ENCODE measurements at places on chromosomes 11 and 22.

DNA sequence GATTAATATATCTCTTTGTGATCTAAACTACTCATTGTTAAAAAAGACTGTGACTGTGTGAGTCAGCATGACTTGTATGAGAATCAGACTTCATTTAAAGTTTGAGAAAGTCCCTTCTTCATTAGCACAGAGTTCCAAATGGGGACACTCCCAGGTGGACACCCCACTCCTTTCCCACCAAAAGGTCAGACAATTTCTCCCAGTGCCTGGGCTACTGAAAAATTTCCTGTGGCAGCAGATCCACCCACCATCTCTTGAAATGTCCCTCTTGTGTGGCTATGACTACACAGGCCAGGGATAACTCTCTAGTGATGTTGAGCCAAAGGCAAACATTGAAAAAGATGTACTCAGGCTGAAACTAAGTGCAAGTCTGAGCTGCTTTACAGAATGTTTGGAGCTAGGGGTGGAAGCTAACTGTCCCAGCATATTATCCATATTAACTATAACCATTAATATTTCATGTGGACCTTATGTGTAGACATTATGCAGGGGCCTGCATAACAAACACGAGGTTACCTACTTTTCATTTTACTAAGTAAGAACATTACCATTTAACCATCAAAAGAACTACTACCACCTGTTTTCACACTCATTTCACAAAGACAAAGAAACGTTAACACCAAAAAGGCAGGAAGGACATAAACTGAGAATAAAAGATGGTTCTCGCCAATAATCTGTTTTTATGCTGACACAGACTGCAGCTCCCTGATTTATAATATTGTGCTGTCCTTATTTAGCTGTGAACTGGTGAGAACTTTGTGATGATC is 44.8 kb downstream of the MMP20 start:
- DNase-seq, result no peak

DNA sequence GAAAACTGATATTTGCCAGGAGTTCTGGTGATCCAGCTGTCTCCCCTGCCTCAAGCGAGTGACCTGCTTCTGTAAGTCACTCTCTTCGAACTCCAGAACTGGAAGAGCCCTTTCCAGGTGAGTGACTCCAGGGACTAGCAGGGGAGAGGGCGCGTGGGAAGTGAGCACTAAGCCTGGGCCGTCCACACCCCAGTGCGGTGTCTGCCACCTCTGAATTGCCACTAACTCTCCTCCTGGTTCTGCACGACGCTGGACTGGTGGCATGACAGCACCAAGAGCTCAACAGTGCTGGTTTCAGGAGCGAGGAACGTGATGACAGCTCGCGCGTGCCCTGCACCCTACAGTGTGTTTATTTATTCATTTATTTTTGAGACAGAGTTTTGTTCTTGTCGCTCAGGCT is 22.9 kb downstream of the KIAA0930 start:
- DNase-seq, result no peak

DNA sequence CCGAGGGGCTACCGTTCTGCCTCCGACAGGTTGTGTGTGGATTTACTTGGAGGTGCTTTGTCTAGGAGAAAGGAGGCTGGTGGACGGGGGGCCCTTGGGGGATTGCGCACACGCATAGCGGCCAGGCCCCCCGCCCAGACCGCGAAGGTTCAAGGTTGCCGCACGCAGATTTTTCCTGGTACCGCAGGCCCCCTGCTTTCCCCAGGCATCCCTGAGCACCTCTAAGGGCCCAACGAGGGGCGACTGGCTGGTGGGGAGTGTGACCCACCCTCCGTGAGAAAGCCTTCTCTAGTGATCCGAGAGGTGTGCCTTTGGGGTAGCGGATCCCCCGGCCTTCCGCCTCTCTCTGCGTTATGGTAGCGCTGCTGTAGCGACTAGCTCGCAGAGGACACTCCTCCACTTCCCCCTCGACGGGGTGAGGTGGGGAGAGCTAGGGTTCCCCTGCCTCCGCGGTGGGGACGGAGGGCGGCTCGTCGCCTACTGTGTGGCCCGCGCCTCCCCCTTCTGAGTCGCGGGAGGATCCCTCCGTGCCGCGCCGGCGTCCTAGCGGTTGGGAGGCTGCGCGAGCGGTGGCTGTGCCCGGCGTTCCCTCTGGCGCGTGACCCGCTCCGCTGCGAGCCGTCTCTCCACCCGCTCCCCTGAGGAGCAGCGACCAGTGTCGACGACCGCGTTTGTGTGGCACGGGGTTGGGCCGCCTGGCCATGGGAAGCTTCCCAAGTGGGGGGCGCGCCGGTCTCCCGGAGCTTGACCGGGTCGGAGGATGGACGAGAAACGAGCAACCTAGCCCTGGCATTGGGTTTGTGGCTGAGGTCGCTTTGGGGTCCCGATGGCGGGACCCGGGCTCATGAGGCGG is 3900.0 kb upstream of the OR11H1 start:
- DNase-seq, result no peak

DNA sequence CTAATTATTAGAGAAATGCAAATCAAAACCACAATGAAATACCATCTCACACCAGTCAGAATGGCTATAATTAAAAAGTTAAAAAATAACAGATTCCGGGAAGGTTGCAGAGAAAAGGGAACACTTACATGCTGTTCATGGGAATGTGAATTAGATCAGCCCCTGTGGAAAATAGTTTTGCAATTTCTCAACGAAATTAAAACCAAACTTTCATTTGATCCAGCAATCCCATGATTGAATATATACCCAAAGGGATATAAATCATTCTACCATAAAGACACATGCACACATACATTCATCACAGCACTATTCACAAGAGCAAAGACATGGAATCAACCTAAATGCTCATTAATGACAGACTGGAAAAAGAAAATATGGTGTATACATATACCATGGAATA is 32.5 kb downstream of the NOX4 start:
- DNase-seq, result no peak

DNA sequence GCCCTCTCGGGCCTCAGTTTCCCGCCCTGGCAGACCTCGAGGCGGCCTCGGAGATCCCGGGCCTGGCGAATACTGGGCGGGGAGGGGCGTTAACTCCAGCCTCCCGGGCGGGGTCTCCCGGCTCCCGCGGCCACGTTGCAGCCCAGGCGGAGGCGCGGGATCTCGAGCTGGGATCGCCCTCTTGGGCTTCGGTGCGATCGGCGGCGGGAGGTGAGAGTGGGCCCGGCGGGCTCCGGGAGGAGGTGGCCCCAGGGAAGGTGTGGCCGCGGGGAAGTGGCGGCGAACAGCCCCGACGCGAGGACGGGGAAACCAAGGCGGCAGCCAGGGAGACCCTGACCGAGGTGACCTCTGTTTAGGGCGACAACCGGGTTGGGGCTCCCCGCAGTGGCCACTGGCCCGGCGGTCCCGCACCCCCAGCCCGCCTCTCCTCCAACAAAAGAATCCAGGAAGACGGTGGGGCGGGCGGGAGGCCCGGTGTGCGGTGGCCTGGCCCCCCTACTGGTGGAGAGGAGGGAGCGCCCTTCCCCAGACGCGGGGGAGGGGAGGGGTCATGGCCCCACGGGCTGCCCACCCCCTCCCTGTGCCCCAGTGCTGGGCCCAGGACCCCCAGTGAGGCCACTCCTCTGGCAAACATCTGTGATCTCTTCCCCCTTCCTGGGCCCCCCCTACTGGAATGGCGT is at the start of gene PHETA2:
PHETA2 (plus strand) TSS at position 117 of the 680 bp plus-strand sequence. CDS start 3,046 bp downstream, outside the sequence.
- DNase-seq, result no peak

GRCh38 chr11:9301720-9302119 is 12.7 kb downstream of the TMEM41B start:
- no peak for DNase-seq

- no peak for DNase-seq
Measured at GRCh38 chr11:64170419-64170818, 4.5 kb upstream of the MACROD1 start.

GRCh38 chr11:115322553-115323203 is 181.5 kb downstream of the CADM1 start:
- DNase-seq, result no peak

- DNase-seq, result no peak
Measured at GRCh38 chr11:58562375-58562800, 13.3 kb downstream of the LPXN start.

GRCh38 chr11:1652771-1653540 is 23.4 kb downstream of the KRTAP5-5 start:
- peak; percentile 42 for DNase-seq

GRCh38 chr11:61754534-61755482 is 2.4 kb downstream of the MYRF start:
- no peak for DNase-seq

DNA sequence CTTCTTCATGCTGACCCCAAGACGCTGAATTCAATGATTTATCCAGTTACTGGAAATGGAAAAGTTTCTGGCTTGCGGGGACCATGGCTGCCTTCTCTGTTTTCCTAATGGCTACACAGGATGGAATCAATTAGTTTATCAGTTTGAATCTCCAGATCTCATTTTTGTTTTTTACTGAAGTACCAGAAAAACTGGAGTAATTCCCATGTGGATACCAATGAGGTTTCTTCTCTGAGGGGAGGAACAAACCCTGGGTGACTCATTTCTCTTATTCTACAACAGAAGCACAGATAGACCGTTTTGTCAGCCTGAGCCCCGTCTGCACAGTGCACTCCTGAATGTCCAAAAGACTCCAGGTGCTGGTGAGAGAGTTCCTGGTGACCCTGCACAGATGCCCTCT is 3.4 kb downstream of the ZNF195 start:
- no peak for DNase-seq

DNA sequence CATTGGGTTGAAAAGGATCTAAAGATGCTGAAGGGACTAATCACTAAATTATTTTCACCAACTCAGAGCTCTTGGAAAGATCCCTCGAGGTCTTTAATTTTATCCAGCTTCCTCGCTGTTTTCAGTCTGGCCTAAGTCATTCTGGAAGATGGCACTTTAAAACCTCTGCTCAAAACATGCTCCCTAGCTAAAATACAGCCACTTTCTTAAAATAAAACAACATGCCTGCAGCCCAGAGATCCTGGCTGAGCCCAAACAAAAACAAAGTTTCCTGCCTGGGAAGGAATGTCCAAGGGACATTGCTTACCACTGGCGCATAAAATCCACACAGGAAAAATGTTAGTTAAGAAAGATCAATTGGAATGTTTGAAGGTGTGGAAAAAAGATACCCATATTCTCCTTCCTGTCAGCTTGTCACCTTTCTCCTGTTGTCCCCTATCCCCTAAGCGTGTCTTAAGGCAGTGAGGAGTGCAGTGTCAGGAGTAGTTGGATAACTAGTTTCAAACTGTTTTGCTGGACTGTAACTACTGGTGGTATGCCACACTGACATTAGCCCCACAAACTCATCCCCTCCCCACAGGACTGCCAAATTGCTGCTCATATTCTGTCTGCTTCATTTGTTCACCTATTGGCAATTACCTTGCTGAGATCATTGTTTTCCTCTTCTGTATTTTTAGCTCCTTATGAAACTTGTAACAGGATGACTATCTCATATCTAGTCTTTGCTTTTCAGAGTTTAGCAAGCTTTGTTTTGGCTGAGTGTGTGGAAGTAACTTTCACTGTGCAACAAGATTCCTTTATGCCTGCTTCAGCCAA is 108.3 kb upstream of the SESN3 start:
- no peak for DNase-seq

DNA sequence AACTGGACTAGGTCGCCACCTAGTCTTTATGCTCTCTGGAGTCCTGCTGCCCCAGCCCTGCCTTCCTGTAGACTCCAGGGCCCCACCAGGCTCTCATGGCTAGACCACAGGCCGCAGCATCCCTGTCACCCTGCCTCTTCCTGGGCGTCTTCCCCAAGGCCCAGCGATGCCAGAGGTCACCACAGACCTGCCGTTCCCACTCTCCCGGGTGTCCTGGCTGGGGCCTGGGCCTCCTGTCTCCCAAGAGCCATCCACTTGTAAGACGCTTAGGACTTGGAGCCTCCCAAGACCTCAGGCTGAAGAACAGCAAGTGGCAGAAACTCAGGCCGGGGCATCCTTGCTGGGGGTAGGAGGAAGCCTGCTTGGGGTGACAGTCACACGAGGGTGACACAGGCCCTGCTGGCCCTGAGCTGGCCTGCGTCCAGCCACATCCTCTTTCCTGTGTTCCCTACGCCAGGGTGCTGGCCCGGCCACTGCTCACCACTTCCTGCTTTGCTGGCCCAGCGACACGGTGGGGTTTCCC is 2.0 kb upstream of the TCIRG1 start:
- no peak for DNase-seq

DNA sequence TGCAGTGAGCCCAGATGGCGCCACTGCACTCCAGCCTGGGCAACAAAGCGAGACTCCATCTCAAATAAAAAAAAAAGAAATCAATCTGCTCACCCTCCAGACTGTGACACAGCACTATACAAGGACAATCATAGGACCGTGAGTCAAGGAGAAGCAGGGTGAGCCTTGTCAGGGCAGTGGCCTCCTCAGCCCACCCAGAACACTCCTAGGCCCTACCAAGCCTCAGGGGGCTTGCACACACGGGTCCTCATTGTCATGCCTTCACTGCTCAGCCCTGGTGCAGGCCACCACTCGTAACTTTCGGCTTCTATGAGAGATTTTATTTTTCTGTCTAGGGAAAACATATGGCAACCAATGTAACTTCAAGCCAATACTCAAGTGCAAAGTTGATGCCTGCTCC is 35.8 kb downstream of the DGCR2 start:
- no peak for DNase-seq

DNA sequence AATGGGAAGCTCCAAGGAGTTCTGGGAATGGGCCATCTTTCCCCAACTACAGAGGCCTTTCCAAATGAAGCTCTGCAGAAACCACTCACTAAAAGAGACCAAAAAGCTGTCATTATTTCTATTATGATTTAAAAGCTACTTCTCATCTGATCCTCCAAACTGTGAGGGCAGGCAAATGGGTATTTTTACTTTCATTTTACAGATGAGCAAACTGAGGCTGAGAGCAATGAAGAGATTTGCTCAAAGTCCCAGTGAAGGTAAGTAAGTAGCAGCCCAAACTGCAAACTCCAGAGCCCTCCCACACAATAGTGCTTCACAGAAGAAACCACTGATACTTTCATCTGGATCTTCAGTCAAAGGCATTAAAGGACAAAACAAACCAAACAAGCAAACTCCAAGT is 1.4 kb downstream of the RSPH14 start:
- DNase-seq, result no peak

DNA sequence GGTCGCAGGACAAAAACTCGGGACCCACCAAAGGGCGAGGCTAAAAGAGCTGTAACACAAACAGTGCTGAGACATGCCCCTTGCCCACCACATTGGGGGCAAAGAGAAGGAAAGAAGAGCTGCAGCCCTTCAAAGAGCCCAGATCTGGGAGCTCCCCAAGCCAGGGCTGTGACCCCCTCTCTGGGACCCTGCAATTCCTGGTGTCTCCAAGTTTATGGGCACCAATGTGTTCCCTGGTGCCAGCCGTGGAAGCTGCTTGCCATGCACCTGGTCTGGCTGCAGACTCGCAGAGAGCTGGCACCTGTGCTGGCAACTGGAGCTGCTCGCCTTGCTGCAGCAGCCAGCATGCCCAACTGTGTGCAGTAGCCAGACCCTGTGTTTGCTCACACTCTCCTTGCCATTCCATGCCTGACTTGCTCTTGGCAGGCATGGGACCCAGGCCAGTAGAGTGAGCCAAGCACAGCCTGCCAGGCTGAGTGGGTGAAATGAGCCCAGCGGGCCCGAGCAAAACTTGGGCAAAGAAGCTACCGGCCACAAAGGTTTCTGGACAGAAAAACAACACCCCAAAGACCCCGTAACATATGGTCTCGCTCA is 16.0 kb downstream of the RRP8 start:
- DNase-seq, result no peak

GRCh38 chr11:96235751-96236150 is 107.2 kb downstream of the MAML2 start:
- DNase-seq, result no peak

Measured in activated CD8-positive, alpha-beta memory T cell treated with anti-CD3 and anti-CD28 coated beads for 1 hour (primary cell).